ENCODE measurements at places on chromosomes 6 and 20. TPM values are rescaled to one million over a fixed set of nuclear protein-coding genes. Genes with fewer than 3 reads are reported as not detected.

TNFAIP3 gene
- polyA plus RNA-seq = 10.7 TPM

PSORS1C1 gene
- polyA plus RNA-seq = 4.3 TPM

TDRD6 gene
- 0.11 TPM for polyA plus RNA-seq

OR2B6 gene
- polyA plus RNA-seq = not detected

LAMA2 gene
- polyA plus RNA-seq = 0.67 TPM

KIZ gene
- 5.7 TPM for polyA plus RNA-seq

XKR7 gene
- under 0.01 TPM for polyA plus RNA-seq

PTGIS gene
- 3.5 TPM for polyA plus RNA-seq

ZBTB2 gene
- 5.3 TPM for polyA plus RNA-seq

MLIP gene
- 4.7 TPM for polyA plus RNA-seq

NHLRC1 gene
- polyA plus RNA-seq = 0.79 TPM

SLC13A3 gene
- 0.22 TPM for polyA plus RNA-seq

BACH2 gene
- 0.26 TPM for polyA plus RNA-seq

AHCY gene
- 113 TPM for polyA plus RNA-seq

STMND1 gene
- polyA plus RNA-seq = 0.53 TPM

POPDC3 gene
- 0.24 TPM for polyA plus RNA-seq

IL20RA gene
- 4.6 TPM for polyA plus RNA-seq

TRIM40 gene
- not detected for polyA plus RNA-seq

TMEM200A gene
- 0.10 TPM for polyA plus RNA-seq

STMN3 gene
- polyA plus RNA-seq = 3.7 TPM

GJA1 gene
- 76.7 TPM for polyA plus RNA-seq

PEX3 gene
- 18.3 TPM for polyA plus RNA-seq

C20orf204 gene
- polyA plus RNA-seq = 0.38 TPM

XPO5 gene
- 10.1 TPM for polyA plus RNA-seq

KIAA0408 gene
- polyA plus RNA-seq = 1.3 TPM

FAM209B gene
- 0.47 TPM for polyA plus RNA-seq

CYP39A1 gene
- polyA plus RNA-seq = 2.4 TPM

HS3ST5 gene
- not detected for polyA plus RNA-seq

PXDC1 gene
- polyA plus RNA-seq = 10.0 TPM

IRAK1BP1 gene
- polyA plus RNA-seq = 1.9 TPM

CABLES2 gene
- polyA plus RNA-seq = 2.4 TPM

ATP6V1G2 gene
- 0.32 TPM for polyA plus RNA-seq

PBX2 gene
- 29.4 TPM for polyA plus RNA-seq

VWA7 gene
- 0.33 TPM for polyA plus RNA-seq

SSTR4 gene
- polyA plus RNA-seq = not detected

TRIM10 gene
- polyA plus RNA-seq = not detected

MRAP2 gene
- 0.79 TPM for polyA plus RNA-seq

ARMH2 gene
- polyA plus RNA-seq = not detected

TTLL9 gene
- 0.12 TPM for polyA plus RNA-seq

SLC26A8 gene
- polyA plus RNA-seq = 0.04 TPM

ESR1 gene
- 0.05 TPM for polyA plus RNA-seq

AKAP12 gene
- polyA plus RNA-seq = 3.9 TPM

ZBTB46 gene
- 1.0 TPM for polyA plus RNA-seq

RHAG gene
- polyA plus RNA-seq = 0.05 TPM

C6orf47 gene
- 21.1 TPM for polyA plus RNA-seq

UST gene
- polyA plus RNA-seq = 2.4 TPM

PRDM13 gene
- polyA plus RNA-seq = not detected

TNFRSF6B gene
- polyA plus RNA-seq = 15.2 TPM

TRAM2 gene
- polyA plus RNA-seq = 1.8 TPM

EPPIN gene
- not detected for polyA plus RNA-seq

FOXS1 gene
- polyA plus RNA-seq = 0.41 TPM

PRKN gene
- 0.28 TPM for polyA plus RNA-seq

DPM1 gene
- polyA plus RNA-seq = 20.7 TPM

TFAP2A gene
- 20.9 TPM for polyA plus RNA-seq

ZCCHC3 gene
- 6.2 TPM for polyA plus RNA-seq

EYA4 gene
- polyA plus RNA-seq = 0.04 TPM

NT5DC1 gene
- polyA plus RNA-seq = 4.0 TPM

MMP24 gene
- 0.12 TPM for polyA plus RNA-seq

CST7 gene
- 2.9 TPM for polyA plus RNA-seq

APCDD1L gene
- polyA plus RNA-seq = 0.09 TPM
